Upper lobe of right lung (tissue), 1 donor: ENCODE measurements at places on chromosomes 16 and 17. TPM values are rescaled to one million over a fixed set of nuclear protein-coding genes. Genes with fewer than 3 reads are reported as not detected.

The RUNDC3A gene
- total RNA-seq = 0.32 TPM

The HEXIM2 gene
- total RNA-seq = 5.7 TPM

The DPEP1 gene
- 3.0 TPM for total RNA-seq

The USP43 gene
- 4.3 TPM for total RNA-seq

The C16orf96 gene
- 0.32 TPM for total RNA-seq

The MYH13 gene
- total RNA-seq = not detected

The CLDN6 gene
- not detected for total RNA-seq

The LGALS9 gene
- 185 TPM for total RNA-seq

The CDK5R1 gene
- 1.6 TPM for total RNA-seq

The CDH16 gene
- total RNA-seq = not detected

- no peak for DNase-seq
Measured at GRCh38 chr16:51141106-51141505, 10.0 kb downstream of the SALL1 start.

- peak; percentile 93 for DNase-seq
Measured at GRCh38 chr17:4908711-4909496, 6.0 kb upstream of the CHRNE start.

DNA sequence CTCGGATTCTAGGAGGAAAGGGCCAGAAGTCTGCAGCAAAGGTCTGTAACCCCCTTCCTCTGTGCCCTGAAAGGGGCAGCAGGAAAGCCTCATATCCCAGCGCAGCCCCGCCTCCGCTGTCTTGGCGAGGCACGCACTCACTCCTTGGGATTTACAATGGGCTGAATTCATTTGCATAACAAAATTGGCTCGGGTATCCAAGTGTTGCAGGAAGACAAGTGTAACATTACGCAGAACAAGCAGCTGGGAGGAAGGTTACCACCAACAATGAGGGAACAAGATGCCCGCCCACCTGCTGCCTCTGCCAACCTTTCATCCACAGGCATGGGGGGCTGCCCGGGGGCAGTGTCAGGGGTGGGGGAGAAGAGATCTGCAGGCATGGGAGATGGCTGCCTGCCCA lies 130.4 kb downstream of the MRM1 start:
- DNase-seq = no peak

- DNase-seq = no peak
Measured at GRCh38 chr17:38460716-38461630, 32.7 kb downstream of the ARHGAP23 start.

GRCh38 chr17:39759204-39759603 lies 21.5 kb downstream of the GRB7 start:
- DNase-seq = no peak

- DNase-seq = no peak
Measured at GRCh38 chr16:31365131-31365865, 10.3 kb downstream of the ITGAX start.

GRCh38 chr16:58509256-58510096 lies 5.8 kb upstream of the SETD6 start:
- peak; percentile 57 for DNase-seq

DNA sequence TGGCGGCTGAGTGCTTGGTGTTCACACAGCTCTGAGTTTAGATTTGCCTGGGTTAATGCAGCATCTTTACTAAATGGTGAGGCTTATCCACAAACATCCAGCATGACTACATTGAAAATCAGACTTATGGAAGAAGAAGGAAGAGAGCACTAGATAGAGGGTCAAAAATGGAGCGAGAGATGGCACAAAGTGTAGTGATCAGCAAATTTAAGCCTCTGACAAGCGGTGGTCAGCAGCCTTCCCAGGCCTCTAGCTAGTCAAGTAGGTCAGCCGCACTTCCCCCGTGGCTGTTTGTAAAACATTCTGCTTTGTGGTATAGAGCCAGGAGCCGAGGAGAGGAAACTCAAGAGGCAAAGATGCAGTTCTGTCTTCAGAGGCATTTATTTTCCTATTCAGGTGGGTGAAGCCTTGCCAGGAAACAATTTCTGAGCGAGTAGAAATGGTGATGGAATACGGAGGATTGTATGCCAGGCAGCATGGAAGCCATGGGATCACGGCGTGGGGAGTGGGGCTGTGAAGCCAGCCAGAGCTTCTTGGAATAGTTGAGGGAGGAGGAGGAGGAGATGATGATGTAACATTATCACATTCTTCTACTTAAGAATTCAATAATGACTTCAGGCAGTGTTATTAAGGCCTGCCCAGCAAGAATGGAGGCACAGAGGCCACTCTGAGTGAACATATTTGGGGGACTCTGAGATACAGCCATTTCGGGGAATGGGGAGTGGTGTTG lies 118.9 kb downstream of the MSI2 start:
- DNase-seq = no peak

DNA sequence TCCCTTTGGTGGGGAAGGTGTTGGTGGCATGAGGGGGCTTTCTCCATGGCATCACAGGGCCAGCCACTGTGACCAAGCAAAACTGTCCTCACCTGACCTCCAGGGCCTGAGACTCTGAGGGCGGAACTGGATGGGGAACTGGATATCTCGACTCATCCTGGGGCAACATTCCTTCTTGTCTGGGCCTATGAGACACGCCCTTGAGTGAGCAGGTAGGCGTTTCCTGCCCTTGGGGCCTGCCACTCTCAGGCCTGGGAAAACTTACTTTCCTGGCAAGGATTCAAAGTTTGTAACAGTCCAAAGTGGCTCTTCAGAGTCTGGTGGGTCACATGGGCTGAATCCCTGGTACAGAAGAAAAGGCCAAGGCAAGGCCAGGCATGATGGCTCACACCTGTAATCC lies 9.6 kb downstream of the MT1X start:
- peak; percentile 77 for DNase-seq

GRCh38 chr17:8060274-8060673 lies 21.4 kb downstream of the ALOX15B start:
- peak; percentile 45 for DNase-seq

DNA sequence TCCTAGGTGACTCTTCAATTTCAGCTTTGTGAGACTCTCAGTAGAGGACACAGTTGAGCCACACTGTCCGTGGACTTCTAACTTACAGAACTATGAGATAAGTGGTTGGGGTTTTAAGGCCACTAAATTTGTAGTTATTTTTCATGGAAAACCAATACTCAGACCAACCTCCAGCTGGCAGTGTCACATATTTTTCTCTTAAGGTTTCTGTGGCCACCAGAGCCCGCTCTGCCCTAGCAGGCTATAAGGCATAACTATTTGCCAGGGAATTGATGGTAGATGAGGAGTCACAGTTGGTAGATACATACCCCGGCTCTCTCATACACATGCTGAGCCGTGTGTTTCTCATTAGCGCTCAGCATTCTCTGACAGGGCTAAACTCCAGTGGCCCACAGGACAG lies 336.8 kb upstream of the MON1B start:
- DNase-seq = no peak

GRCh38 chr16:73371584-73372319 lies 323.8 kb upstream of the ZFHX3 start:
- DNase-seq = no peak

GRCh38 chr16:70687102-70687511 lies 1.3 kb upstream of the MTSS2 start:
- no peak for DNase-seq

DNA sequence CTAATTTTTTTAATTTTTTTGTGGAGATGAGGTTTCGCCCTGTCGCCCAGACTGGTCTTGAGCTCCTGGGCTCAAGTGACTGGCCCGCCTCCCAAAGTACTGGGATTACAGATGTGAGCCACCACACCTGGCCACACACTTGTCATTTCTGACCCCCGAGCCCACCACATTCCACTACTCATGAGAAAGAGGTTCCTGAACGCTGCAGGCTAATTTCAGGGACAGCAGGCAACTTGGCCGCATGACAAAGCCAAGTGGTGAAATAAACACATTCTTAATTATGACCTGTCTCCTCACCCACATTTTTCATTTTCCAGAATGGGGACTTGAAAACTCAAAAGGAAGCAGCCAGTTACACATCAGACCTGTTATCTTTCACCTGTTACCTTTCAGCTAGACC lies 114.5 kb downstream of the ABCC6 start:
- DNase-seq = no peak

DNA sequence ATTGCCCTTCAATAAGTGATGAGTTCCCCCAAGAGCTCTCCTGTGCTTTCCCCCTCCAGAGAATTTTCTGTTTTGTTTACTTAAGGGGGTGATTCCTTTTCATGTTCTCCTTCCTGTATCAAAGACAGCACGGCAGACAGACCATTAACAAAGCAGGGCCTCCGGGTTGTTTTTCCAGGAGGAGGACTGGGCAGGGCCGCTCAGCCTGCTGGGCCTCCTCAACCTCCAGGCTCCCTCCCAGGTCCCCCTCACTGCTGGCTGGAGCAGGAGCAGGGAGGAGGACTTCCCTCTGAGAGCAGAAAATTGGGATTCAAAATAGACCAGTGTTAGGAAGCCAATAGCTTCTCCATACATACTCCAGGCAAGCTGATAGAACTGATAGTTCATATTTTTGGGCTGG lies 20.4 kb downstream of the SDK2 start:
- DNase-seq = no peak

DNA sequence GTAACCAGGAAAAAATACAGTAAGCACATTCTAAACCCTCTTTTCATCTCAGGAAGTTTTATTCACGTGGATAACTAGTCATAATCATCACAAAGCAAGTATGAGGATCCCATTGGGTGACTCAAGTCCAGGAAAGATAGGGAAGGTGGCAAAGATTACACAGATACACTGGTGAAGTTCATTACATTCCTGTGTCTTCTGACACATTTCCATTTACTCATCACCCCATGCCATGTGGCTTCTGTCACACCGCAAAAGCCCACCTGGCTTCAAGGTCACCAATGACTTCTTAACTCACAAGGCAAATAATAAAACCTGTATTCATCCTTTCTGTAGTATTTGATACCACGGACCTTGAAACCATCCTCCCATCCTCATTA lies 17.0 kb downstream of the HS3ST3A1 start:
- no peak for DNase-seq

DNA sequence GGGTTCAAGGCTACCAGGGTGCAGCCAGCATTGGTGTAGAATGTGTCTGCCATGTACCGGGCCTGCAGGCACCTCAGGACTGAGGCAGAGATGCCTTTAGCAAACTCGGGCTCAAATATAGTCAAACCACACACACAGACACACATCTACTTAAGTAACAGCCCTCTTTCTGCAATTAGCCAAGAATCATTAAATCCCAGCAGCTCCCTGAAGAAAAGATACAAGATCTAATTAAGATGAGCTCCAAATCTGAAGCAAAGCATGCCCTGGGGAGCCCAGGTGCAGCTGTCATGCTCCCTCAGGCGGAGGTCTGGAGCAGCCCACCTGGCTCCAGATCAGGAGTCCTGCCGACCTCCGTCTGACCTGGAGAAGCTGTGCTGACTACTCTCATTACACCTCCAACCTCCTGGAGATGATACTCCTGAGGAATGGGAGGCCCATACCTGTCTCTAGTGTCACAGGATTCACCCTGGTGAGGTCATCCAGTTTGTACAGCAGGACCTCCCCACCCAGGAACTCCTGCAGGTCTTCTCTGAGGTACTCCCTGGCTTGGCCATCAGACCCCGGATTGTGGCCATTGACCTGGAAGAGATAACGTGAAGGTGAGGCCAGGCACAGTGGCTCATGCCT lies 6.9 kb downstream of the MYO19 start:
- peak; percentile 32 for DNase-seq
